Endothelial cell of umbilical vein (primary cell): ENCODE measurements at places on chromosomes 7 and 10.
A peak's percentile ranks its signal among the peaks of the same experiment; 100 is the strongest.

DNA sequence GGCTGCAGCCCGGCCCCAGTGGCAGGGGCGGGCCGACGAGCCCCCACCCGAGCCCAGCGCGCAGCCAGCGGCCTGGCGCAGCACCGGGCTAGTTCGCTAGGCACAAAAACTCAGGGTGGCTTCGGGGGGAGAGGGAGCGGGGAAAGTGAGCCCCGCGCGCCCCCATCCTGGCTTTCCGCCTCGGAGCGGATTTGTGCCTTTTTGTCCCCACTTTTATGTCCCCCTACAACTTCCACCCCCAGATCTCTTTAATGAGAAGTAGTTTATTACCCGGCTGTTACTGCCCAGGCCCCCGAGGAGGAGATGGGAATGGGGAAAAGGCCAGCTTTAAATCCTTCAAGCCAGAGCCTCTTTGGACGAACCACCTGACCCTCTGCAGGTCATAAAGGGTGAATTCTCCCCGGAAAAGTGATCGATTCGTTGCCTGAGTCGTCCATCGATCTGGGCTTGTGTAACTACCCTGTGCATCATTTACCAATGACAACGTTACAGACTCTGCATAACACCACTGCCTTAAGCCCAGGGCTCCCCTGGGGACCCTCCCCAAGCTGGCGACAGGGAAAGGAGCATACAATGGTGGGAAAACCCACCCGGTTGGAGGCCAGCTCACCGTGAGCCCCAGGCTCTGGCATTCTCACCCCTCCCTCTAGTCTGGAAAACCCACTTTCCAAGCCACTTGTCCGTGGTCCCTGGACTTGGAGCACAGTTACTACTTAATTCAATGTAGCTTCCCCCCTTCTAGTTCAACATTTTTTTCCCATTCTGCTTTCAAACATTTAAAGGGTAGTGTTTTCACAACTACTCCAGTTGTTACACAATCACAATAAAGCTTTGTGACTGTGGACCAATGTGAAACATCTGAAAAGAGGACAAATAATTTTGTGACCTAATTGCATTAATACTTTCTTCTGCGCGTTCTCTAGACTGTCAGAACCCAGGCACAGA is 748 bp upstream of the SH3PXD2A start:
- DNase-seq = no peak

DNA sequence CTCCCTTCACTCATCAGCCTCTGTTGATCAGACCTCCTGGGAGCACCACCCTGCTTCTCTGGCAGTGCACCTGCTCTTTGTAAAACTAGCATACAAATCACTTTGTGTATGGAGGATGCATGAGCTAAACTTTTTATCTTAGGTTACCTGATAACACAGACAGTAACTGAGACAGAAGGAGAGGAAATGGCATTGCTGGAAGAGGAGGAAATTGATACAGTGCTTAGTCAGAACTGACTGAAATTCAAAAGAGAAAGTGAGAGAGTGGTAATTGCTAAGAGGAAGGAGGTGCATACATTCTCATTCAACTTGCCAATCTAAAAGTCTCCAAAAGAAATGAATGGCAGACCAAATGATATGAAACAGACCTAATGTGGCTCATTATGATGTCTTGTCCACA is 1120.7 kb downstream of the GATA3 start:
- DNase-seq = peak; percentile 5

DNA sequence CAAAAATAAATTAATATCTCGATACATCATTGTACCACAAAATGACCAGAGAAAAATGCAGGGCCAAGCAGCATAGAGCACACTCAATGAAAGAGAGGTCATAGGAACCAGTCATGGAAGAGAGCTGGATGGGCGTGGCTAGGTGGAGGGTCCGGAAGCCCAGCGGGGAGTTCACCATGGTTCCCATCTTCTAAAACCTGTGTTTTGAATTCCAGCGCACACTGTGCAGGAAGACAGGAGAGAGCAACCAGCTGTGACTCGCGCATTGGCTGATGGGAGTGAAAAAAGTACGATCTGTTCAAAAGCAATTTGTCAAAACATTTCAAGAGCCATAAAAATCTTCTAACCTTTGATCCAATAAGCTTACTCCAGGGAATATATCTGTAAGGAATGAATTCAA is 125.2 kb upstream of the NANOS1 start:
- no peak for DNase-seq

- no peak for DNase-seq
Measured at GRCh38 chr10:122060250-122060649, 71.3 kb downstream of the TACC2 start.

DNA sequence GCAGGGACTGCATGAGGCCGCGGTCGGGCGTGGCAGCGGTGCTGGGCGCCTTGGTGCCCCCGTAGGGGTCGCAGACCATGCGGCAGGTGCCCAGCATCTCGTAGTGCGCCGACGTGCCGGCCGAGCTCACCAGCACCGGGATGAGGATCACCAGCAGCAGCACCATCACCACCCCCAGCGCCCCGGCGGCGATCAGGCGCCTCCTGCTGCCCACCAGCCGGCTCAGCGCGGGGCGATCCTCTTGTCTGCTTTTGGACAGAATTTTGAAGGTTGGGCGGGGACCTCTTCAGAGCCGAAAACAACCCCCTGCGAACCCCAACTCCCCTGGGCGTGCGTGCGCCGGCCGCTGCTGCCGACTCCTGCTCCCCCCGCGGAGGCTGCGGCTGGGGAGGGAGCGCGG is 779 bp downstream of the C1QL3 start:
- no peak for DNase-seq

DNA sequence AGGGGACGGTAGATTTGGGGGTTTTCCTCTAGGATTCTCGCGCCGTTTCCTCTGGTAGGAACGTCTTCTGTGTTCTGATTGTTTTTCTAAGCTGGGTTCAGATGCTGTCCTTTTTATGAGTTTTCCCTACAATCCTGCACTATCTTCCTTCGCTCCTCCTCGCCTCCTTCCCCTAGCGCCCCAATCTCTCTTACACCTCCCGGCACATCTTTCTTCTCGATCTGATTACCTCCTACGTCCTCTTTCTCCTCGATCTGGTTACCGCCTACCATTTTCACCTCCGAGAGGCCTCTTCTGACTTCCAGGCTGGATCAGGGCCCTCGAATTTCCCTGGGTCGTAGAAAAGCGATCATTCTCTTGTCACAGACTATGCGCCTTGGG is 413 bp downstream of the BUD31 start:
- DNase-seq = no peak

DNA sequence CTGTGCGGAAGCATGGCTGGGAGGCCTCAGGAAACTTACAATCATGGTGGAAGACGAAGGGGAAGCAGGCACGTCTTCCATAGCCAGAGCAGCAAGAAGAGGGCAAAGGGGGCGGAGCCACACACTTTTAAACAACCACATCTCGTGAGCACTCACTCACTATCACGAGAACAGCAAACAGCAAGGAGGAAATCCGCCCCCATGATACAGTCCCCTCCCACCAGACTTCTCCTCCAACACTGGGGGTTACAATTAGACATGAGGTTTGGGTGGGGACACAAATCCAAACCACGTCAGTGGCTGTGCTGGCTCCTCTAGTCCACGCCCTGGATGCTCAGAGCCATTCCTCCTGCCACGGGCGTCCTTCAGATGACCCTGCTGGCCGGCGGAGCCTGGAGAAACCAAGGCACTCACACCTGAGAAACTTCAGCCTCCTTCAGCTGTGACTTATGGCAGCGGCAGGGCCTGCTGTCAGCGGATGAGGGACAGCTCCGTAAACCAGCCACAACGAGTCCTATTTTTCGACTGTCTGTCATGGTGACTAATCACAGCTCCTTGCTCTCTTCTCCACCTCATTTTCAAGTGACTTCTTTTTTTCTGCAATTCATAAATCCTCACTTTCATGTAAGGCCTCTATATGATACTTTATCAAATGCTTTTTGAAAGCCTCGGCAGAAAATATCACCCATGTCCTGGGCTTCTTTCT is 167.9 kb upstream of the PFKP start:
- DNase-seq = no peak

- DNase-seq = no peak
Measured at GRCh38 chr10:17643339-17643754, 604 bp upstream of the STAM start.

DNA sequence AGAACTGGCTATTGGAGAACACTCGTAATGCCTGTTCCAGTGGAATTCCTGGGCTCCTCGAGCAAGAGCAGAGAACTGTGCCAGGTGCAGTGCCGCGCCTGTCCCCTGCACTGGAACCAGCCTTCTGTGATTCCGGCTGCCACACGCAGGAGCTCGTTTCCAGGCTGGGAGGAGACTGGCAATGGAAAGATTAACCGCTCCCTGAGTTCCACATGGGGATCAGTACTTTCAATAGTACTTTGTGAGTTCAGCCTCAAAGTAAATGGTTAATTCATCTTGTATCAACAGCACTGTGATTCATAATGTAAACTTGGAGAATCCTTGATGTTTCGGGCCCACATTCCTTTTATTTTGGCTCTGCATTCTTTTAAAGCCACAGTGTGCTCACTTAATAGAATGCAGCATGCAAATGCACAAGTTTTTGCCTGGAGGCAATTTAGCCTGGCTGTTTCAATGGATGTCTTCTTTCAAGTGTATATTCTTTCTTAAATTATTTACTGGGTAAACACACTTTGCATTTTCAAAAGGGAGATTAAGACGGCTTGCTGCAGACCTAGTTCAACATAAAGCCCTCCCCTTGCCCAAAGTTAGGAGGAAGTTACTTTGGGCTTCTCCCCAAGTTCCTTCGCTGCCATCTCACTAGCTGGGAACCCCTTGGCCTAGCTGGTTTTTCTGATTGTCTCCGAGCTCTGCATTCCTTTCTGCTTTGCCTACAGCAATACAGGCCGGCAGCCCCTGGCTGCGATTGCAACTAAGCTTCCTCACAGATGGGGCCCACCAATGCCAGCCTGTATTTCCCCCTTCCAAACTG is 138.1 kb upstream of the TCF7L2 start:
- DNase-seq = peak; percentile 69

- DNase-seq = peak; percentile 87
Measured at GRCh38 chr10:34078745-34079470, 736.2 kb downstream of the PARD3 start.

DNA sequence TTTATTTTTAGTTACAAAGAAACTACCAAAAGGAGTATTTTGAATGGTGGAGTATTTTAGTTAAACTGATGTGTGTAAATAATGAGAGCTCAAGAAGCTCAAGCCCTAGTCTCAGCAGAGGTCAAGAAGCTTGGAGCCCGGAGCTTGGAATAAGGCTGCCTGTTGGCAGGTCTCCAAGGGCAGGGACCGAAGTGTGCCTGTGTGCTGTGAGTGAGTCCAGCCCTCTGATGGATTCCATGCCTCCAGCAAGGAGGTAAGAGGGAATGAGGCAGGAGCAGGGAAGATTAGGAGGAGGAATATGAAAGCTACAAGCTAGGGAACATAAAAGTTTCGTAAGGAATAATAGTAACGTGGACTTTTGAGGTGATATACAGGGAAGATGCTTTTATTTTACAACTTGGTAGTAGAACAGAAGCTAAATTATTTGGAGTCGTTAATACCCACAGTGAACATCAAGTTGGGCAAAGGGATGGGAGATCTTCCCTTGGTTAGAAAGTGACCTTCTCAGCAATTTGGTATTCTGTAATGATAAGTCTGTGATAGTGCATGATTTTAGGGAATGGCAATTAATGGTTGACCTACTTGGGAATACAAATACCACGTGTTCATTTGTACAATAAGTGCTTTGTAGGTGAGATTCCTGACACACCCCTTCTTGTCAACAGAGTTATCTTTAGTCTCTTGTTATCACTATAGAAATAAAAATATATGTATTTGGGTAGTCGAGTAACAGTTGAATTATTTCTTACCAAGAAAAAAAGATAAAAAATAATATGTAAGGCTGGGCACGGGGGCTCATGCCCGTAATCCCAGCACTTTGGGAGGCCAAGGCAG is 4.6 kb downstream of the SEC23IP start:
- no peak for DNase-seq
